Lung (tissue), 17 donors: ENCODE measurements at places on chromosomes 12 and 14.

DNA sequence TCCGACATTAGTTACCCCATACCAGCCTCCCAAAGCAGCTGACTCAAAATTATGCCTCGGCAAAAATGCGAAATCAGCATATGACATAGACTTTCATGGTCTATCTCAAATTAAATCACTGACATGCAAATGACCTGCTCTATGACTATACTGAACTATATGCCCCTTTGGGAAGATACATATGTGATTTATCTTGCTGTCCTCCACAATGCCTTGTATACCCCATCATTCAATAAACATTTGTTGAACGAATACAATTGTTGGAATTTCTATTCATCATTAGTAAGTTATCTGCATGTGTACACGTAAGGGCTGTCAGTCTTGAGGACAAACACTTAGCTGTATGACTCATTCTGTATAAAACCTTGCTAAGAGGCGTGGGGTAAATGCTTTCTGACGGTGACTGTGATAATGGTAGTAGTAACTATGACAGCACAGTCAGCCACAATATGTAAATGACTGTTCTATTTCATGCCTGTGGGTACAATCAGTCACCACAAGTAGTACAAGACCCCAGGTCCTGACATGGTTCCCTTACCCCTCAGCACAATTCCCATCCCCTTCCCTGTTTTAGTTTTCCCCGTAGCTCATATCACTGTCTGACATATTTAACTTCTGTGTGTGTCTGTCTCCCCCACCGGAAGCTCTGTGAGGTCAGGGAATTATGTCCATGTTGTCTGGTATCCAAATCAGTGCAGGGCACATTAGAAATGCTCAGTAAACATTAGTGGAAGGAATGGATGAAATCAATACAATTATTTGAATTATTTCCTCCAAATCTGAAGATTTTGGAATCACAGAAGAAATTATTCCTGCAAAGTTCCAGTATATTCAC is 42.8 kb downstream of the STXBP6 start:
- no peak for DNase-seq

- DNase-seq = no peak
These were observed 12.7 kb downstream of the M6PR start for GRCh38 chr12:8936735-8937134.

DNA sequence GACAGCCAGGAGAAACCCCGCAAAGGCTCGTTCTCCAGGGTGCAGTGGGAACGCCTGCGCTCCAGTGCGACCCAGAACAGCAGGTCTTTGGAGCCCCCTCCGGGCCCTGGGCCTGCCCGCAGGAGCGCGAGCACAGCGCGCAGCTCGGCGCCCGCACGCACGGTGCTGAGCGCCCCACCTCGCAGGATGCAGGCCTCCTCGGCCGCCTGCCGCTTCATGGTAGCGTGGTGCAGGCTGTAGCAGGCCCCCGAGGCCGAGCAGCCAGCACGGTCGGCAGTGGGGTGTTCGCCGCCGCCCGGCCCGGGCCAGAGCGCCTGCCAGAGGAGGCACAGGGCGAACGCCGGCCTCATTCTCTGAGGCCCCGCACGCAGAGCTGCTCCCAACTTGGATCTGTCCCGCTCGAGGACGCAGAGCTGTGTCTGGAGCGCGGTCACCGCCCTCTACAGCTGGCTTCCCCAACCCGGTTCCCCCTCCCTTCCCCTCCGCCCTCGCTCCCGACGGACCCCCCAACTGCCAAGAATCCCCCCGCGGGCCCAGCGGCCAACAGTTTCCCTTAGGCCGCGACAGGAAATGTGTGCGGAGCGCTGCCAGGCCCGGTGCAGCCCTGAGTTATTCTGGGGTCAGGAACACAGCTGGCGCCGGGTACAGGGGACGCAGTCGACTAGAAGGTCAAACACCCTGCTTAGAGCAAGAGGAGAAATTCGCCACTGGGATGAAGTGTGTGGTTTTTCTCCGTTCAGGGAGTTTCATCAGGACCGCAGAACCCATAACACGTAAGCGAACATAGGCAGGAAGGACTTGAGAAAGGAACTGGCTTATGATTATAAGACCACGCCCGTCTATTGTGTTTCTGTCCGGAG is at the start of gene CLEC14A:
CLEC14A (minus strand) TSS at position 421 of the 860 bp plus-strand sequence; CDS start at position 350, 71 bp downstream.
- peak; percentile 88 for DNase-seq

GRCh38 chr12:49322367-49322707 is 718 bp upstream of the TROAP start:
- no peak for DNase-seq

DNA sequence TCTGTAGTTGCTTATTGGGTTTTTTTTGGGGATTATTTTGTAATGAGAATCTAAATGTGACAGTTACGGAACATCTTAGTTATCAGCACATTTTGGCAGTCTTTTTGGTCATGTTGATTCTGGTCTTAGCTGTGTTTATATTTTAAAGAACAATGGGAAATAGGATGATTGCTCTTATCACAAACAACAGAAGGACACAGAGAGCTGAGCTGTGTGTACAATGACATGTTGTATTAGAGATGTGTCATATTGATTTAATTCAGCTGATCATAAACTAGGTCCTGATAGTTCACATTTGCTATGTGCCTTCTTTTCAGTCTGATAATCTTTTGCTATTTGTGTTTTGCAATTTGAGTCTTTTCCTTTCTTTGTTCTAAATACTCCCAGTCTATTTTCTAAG is 781.7 kb downstream of the TRHDE start:
- DNase-seq = no peak

- peak; percentile 73 for DNase-seq
These were observed 56.1 kb upstream of the DYRK2 start for GRCh38 chr12:67592228-67593011.

- DNase-seq = no peak
These were observed 39.2 kb upstream of the PWP1 start for GRCh38 chr12:107646436-107646835.

GRCh38 chr14:103520657-103521437 is 1.8 kb downstream of the CKB start:
- DNase-seq = peak; percentile 79

GRCh38 chr12:119179335-119180021 is 747 bp downstream of the HSPB8 start:
- DNase-seq = peak; percentile 53

DNA sequence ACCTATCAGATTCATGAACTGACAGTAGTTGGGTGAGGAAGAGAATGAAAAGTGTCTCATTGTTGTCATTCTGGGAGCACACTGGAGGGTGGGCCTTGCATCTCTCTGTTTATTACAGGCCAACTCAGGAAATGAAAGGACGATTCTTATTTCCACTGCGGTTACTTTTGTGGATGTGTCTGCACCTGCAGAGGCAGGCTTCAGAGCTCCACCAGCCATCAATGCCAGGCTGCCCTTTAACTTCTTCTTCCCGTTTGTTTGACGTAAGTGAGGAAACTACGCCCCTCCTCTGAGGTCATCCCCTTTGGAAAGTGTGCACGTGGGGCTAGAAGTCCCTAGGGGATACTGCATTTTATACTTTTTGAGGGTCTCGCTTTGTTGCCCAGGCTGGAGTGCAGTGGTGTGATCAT is 33.7 kb downstream of the TCTN1 start:
- no peak for DNase-seq

DNA sequence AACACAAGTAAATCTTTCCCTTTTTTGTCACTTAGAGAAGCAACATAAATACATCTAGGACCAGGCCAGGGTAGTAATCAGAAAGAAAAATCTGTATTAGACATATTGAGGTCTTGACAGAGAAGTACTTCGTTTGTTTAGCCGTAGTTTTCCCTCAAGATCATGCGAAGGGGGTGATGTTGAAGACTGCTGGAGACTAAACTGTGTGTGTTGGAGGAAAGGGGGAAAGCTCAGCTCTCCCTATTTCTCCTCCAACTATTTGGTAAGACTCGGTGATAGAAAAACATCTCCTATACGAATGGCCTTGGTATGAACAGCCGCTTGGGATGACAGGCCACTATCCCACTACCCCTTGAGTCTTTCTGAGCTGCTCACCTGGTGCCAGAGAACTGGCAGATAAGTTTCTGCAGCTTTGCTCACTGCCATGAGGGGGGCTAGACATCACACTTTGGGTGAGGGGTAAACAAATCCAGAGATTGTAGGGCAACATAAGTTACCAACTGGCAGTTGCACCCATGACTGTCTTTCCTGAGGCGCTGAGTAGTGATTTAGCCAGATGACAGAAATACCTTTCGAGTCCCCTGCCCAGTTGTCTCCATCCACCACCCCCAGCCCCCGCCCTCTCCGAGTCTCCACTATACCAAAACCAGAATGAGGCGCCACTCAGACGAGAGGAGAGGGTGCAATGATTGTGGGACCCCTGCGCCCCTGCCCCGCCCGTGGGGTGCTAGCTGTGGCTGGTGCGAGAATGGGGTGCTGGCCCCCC is 685 bp downstream of the VAMP1 start:
- no peak for DNase-seq

- DNase-seq = no peak
These were observed 277.2 kb downstream of the TMTC2 start for GRCh38 chr12:82963956-82964355.

- DNase-seq = no peak
These were observed 309.4 kb downstream of the KCNC2 start for GRCh38 chr12:74900232-74900631.

DNA sequence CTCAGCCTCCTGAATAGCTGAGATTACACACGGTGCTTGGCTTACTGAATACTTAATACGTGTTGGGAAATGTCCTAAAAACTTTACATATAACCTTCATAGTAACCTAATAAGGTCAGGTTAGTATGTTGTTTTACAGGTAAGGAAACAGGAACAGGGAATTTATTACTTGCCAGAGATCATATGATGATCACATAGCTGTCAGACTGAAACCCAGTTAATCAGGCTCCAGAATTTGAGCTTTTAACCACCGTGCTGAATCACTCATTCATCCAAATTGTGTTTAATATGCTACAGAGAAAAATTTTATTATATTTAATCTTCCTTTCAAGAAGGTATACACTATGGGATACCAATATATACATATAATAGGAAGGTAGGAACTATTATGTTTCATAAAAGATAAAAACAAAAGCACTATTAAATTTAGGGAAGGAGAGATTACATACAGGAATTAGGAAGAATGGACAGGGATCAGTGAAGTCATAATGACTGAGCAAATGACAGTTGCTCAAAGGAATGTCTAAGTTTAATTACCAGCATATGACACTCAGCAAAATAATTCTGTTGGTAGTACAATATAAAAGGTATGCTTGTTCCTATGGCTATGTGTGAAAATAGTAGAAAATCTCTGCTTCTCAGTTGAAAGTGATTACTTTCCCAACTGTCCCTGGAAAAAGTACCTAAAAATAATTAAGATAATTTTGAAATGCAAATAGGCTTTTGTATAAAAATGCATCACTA is 59.3 kb downstream of the HEATR5A start:
- DNase-seq = no peak

DNA sequence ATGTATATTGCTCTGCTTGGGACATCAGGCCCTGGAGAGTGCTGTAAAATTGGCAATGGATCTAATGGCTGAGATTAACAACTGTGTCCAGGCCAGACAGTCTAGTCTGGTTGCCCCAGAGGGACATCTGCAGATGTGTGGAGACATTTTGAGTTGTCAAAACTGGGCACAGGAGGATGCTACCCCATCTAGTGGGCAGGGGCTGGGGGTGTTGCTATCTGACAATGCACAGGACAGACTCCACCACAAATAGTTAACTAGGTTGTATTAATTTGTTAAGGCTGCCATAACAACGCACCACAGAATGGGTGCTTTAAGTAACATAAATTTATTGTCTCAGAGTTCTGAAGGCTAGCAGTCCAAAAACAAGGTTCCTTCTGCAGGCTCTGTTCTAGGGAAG is 302.5 kb upstream of the AMIGO2 start:
- DNase-seq = no peak

- DNase-seq = peak; percentile 97
These were observed 485.1 kb downstream of the ZFP36L1 start for GRCh38 chr14:68307790-68308168.

- DNase-seq = peak; percentile 24
These were observed 906 bp downstream of the LARP4 start for GRCh38 chr12:50401500-50402081.

DNA sequence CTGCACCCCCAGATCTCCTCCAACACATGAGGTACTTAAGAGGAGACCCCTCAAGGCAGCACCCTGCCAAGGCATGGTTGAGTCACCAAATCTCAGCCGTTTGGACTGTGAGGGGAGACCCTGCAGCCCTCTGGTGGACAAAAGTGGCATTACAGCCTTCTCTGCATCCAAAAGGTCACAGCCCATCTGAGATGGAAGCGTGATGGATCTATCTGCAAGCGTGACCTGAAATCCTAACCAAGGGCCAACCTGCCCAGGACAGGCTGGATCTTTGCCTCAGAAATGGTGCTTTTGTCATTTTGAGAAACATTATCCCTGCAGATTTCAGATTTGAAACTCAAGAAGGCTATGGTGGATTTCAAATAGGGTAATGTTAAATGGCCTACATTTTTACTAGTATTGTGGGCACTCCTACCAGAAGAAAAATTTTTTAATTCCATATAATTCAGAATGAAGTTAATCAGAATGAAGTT is 23.7 kb upstream of the DHRS4 start:
- peak; percentile 76 for DNase-seq

- no peak for DNase-seq
These were observed 28.8 kb upstream of the MAP3K9 start for GRCh38 chr14:70838076-70838475.

GRCh38 chr14:79842270-79842669 is 369.0 kb downstream of the DIO2 start:
- no peak for DNase-seq

- DNase-seq = no peak
These were observed 34.7 kb downstream of the SETD3 start for GRCh38 chr14:99445931-99446330.

DNA sequence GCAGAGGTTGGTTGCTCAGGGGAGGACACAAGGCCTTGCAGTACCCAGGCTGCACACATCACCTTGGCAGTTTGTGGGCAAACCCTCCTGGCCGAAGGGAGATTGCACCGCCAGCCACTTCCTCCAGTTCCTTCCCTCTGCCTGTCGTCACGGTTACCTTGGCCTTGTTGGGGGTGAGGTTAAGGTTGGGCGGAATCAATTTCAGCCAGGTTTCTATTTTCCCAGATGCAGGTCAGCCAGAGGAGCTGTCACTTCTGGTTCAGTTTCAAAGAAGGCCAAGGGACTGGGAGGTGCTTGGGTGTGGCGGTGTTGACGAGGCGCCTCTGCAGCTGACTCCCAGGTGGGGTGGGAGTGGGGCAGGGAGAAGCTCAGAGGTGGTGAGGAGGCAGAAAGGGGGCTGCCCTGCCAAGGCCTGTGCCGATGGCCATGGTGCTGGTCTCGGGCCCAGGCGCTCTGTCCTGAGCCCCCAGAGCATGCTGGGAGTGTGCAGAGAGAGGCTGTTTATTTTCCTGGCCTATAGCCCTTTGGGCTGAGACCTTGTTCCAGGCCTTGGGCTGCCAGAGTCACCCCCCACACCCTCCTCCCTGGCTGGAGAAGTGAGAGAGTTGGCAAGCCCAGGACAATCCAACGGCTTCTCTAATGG is 31.4 kb downstream of the JDP2 start:
- DNase-seq = peak; percentile 67
